ENCODE measurements at places on chromosomes 2 and 18.

DNA sequence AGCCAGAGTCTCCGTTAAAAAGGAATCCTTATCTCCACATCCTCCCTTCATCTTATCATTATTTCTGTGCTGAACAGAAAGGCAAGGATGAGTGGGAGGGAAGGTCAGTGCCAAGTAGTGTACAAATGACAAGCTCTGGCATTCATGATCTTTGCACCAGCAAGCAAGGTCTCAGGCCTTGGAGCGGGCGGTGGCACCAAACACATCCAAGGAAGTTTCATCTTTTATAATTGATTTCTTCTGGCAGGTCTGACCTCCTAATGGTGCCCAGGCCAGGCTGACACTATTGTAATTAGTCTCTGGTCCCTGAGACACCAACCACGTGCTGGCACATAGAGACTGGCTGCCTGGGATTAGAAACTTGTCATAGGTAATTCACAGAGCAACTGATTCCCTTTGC lies 336.6 kb downstream of the EN1 start:
- no peak for DNase-seq

- no peak for DNase-seq
Observed at GRCh38 chr18:22934789-22935188, 1.7 kb downstream of the RBBP8 start.

GRCh38 chr2:160474891-160475787 lies 18.5 kb downstream of the RBMS1 start:
- DNase-seq, result no peak

- no peak for DNase-seq
Observed at GRCh38 chr2:109457794-109458193, 156.0 kb downstream of the SEPTIN10 start.

GRCh38 chr2:65326276-65326675 lies 98.6 kb downstream of the ACTR2 start:
- DNase-seq, result no peak

- no peak for DNase-seq
Observed at GRCh38 chr2:238754259-238754658, 93.6 kb upstream of the TWIST2 start.

DNA sequence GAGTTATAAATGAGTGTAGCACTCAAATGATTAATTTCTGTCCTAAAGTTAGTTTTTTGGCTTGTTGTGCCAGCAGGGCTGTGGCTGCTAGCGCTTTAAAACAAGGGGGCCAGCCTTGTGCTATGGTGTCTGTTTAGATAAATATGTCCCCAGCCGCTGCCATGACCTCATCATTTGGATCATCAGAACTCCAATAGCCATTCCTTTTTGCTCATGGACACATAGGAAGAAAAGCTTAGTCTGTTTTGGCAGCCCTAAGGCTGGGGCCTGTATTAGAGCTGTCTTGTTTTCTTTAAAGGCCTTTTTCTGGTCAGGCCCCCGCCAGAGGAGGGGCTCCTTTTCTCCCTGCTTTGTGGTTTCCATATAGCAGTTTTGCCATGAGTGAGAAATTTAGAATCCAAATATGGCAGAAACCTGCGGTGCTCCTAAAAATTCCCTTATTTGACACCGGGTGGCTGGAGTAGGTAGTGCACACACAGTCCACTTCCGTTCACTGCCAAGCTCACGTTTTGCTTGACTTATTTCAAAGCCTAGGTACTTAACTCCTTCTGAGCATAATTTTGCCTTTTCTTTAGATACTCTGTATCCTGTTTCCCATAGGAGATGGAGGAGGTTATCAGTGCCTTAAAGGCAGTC lies 60.4 kb upstream of the SLC35G4 start:
- no peak for DNase-seq

DNA sequence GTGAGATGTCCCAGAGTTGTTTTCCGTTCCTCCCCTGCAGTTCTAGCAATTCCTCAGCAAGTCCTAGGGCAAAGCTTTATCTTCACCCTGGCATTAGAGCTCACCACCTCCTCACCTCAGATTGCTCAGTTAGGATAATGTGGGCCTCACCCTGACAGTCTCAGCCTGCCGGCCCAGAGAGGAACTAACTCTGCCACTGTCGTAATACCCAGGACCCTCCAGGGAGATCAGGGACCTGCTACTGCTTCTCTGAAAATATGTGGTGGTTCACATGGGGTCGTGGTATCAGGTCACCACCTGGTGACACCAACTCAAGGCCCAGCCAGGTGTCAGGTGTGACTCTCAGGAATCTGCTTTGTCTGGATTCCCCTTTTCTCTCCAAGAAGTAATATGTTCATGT lies 120.7 kb downstream of the FEZ2 start:
- DNase-seq, result no peak

GRCh38 chr18:6113650-6114049 lies 218.3 kb upstream of the TMEM200C start:
- no peak for DNase-seq

DNA sequence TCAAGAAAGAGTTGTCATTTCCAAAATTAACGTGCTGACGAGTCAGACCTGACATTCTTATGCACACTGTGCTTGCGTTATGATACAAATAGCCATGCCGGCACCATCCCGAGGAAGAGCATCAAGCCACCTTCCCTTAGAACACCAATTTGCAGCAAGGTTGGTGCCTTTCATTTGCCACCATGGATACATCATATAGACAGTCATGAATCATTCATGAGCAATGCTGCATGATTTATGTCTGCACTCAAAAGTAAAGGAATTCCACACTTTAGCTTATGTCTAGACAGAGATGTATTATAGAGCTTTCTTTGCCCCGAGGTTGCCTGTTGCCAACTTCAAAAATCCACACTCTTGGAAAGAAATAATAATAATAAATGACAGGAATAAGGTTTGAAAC lies 166.9 kb downstream of the VWC2L start:
- no peak for DNase-seq

DNA sequence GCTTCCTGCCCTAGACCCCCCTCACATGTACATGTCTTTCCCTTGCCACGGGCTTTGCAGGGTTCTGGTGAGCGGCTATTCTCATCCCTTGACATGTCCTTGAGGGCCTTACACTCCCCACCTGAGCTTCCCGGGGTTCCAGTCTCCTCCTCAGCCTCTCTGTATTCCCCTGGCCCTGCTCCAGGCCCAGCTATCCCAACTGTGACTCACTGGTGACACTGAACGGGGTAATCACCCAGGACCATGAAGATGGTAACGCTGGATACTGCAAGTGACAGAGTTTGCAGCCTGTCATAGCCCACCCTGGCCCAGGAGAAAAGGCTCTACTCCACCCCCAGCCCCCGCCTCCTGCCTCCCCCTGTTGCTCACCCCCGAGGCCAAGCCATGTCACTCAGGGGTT lies 27.3 kb downstream of the KIF3C start:
- DNase-seq, result no peak

DNA sequence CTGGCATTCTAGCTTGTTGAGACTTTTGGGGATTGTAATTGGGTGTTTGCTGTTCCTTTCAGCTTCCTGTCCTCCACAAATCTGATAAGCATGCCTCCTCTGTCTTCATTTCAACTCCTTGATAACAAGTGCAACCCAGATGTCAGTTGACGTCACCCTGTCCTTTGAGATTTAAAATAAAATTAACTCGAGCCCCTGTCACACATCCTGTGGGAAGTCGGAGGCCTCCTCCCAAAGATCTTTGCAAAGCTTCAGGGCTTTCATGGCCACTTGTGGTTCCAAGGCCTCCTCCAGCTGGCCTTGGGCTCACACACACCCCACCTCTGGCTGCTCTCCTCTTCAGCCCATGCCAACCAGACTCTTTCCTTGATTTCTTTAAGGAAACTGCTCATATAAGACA lies 69.9 kb upstream of the ITGA6 start:
- no peak for DNase-seq

DNA sequence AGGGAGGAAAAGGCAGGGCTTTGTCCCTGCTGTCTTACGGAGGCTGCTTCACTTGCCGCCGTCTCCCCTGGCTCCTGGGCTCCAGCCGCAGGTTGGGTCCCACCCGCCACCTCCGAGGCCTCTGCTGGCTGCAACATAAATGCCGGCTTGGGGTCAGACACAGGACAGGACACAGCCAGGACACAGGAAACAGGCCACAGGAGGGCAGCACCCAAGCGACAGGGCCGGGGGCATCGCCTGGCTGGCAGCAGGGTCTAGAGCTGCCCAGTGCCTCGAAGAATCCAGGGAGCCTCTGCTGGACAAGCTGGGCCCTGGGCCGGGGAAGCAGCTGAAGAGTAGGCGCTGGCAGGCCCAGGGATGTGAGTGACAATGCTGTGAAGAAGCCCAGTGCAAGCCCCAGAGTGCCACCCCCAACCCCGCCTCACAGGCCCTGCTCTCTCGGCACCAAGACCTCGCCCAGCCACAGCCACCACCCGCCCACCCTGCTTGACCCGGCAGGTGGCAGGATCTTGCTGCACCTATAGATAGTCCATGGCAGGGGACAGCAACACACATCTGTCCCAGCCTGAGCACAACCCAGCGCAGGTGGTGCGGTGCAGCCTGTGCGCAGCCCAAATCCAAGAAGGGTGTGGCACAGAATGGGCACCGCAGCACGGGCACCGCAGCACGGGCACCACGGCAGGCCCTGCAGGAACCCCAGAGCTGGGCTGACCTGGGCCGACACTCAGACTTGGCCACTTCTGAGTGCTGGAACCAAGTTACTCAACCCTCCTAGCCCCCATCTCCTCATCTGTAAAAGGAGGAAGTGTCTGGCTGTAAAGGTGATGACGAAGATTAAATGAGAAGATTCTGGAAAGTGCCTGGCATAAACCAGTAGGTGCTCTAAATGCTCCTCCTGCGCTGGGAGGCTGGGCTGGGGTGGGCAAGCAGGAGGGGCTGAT lies 55.6 kb downstream of the BIN1 start:
- no peak for DNase-seq

- no peak for DNase-seq
Observed at GRCh38 chr2:33008716-33009115, 62.0 kb downstream of the LTBP1 start.

- no peak for DNase-seq
Observed at GRCh38 chr2:58890865-58891525, 649.9 kb upstream of the FANCL start.

- no peak for DNase-seq
Observed at GRCh38 chr18:8474661-8475060, 134.6 kb upstream of the RAB12 start.

- DNase-seq, result no peak
Observed at GRCh38 chr2:223501641-223502040, 100.5 kb downstream of the SCG2 start.

GRCh38 chr2:140442319-140442718 lies 1662.1 kb upstream of the NXPH2 start:
- DNase-seq, result no peak

GRCh38 chr18:79522451-79523205 lies 126.9 kb downstream of the NFATC1 start:
- no peak for DNase-seq

DNA sequence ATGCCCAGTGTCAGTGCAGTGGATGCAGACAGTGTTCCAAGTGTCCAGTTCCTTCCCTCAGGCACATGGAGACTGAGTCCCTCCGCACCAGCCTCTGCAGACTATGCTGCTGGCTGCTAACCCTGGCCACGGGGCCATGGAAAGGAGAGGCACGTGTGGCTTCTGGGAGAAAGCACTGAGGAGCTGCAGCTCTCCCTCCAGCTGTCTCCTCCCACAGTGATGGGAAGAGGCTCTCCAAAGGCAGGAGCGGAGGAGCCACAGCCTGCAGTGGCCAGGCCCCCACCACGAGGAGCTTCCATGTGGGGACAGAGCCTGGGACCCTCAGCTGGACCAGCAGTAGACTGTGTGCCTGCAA lies 141.1 kb downstream of the NDUFA10 start:
- no peak for DNase-seq

GRCh38 chr2:231123362-231123898 lies 1.4 kb downstream of the HTR2B start:
- DNase-seq, result no peak

DNA sequence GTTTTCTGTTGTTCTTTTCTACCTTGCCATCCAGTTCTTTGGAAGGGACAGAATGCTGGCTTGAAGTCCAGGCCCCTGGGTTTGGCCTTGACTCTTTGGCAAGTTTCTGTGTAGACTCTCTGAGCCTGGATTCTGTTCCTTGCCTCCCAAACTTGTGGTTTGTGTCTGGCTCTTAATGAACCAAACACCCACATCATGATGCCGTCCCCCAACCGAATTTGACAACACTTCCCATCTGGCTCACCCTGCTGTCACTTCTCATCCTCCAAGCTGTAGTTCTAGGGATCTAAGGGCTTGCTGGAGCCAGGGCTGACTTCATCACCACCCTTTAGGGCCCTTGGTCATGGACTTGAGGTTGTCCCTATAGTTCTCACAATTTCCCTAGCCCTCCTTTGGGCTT lies 68.9 kb upstream of the CELF4 start:
- no peak for DNase-seq

GRCh38 chr2:159650574-159650973 lies 34.2 kb upstream of the BAZ2B start:
- no peak for DNase-seq

- no peak for DNase-seq
Observed at GRCh38 chr2:117935456-117935855, 78.4 kb downstream of the CCDC93 start.

- DNase-seq, result peak; percentile 37
Observed at GRCh38 chr2:102915128-102915527, 153.3 kb downstream of the TMEM182 start.

DNA sequence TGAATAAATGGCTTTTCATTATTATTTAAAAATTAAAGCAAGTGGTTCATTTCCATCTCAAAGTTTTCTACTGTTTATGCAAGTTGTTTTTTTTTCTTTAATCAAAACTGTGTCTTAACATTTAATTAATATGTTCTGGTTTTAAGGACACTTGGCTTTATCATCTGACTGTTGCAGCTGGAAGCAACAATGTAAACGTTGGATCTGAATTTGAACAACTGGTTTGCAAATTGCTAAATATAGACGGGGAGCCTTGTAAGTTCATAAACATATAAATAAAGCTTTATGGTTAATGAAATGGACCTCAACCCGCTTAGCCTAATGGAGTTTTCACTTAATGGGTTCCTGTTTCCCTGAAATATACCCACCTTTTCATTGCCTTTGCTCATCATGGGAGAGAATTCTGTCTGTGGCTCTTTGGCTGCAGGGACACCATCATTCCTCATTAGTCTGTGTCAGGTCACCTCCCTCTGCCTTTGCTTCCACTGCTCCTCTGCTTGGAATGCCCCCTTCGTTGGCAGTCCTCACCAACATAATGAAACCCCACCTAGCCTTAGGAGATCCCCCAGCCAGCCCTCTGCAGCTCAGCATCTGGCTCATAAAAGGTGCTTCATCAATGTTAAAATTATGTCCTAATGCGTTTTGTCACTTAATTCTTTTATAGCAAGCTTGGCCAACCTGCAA lies 44.2 kb upstream of the DYNC2LI1 start:
- no peak for DNase-seq

DNA sequence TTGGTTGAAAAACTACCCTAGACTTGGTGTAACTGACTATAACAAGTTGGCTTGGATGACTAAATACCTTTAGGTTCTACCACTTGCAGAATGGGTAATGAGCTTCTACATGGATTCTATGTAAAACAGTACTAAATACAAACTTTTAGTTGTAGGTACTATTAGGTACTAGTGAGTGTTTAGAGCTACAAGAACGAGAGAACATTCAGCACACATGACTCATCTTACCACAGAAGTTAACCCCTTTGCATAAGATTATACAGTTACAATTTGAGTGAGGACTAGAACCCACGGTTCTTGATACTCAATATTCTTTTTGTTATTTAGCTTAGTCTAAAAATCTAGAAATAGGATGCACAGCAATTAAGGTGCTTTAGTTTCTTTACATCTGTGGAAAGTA lies 101.7 kb upstream of the TFCP2L1 start:
- DNase-seq, result no peak

Measured in T1000 (cell line).